SK-N-SH (cell line): ENCODE measurements at places on chromosomes 13 and 19. TPM values are rescaled to one million over a fixed set of nuclear protein-coding genes. Genes with fewer than 3 reads are reported as not detected.
A peak's percentile ranks its signal among the peaks of the same experiment; 100 is the strongest.

GRCh38 chr13:99313501-99313900 lies 6.3 kb upstream of the GPR183 start:
- H3K27me3 ChIP-seq = no peaks in the 10 kb centered on the region
- H3K4me1 ChIP-seq = peaks cover 31% of the 10 kb centered on the region
- no peak overlapping the region for H3K4me3 ChIP-seq
- no peak for DNase-seq
- H3K27ac ChIP-seq = no peak overlapping the region
- H3K36me3 ChIP-seq = peaks cover 20% of the 10 kb centered on the region

DNA sequence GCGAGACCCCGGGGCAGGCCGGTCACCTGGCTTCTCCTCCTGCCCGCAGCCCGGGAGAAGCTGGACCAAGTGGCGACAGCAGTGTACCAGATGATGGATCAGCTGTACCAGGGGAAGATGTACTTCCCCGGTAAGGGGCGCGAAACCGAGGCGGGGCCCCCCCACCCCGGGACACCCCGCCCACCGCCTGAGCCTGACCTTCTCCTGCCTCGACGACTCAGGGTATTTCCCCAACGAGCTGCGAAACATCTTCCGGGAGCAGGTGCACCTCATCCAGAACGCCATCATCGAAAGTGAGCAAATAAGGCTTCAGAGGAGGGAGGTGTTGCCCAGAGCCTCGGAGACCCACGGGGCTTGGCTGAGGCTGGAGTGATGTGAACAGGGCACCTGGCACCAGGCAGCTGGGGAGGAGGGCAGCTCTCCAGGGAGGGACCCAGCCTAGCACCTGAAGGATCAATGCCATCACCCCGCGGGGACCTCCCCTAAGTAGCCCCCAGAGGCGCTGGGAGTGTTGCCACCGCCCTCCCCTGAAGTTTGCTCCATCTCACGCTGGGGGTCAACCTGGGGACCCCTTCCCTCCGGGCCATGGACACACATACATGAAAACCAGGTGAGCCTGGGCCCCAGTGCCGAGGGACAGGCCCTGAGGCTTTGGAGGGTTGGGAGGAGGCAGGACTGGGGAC lies 629 bp downstream of the IZUMO4 start:
- H3K27ac ChIP-seq = peak overlapping the region; percentile 35; the same call in 1 of the 2 replicates
- no peaks in the 10 kb centered on the region for H3K27me3 ChIP-seq
- no peak for DNase-seq

GRCh38 chr19:16571822-16572331 lies 338 bp downstream of the SLC35E1 start:
- peaks cover 10% of the 10 kb centered on the region; the same call in 1 of the 2 replicates for H3K4me1 ChIP-seq
- H3K27ac ChIP-seq = peak overlapping the region; percentile 70; the same call in 1 of the 2 replicates
- DNase-seq = no peak
- H3K4me3 ChIP-seq = peak overlapping the region; percentile 85
- peaks cover 26% of the 10 kb centered on the region for H3K36me3 ChIP-seq
- H3K27me3 ChIP-seq = no peaks in the 10 kb centered on the region

DNA sequence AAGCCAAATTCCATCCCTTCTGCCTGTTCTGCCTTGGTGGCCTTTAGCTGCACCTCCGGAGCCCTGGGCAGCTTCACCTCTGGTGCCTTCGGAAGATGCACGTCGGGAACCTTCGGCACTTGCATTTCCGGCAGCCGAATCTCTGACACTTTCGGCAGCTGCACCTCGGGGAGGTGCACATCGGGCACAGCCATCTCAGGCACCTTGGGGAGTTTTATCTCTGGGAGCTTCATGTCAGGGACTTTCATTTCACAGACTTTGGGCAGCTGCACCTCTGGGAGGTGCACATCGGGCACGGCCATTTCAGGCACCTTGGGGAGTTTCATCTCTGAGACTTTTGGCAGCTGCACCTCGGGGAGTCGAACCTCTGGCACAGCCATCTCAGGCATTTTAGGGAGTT lies 6.0 kb upstream of the HIPK4 start:
- H3K4me1 ChIP-seq = no peaks in the 10 kb centered on the region; the same call in 1 of the 2 replicates
- no peaks in the 10 kb centered on the region for H3K27me3 ChIP-seq
- no peak overlapping the region for H3K4me3 ChIP-seq
- no peak for DNase-seq
- no peak overlapping the region for H3K27ac ChIP-seq

DNA sequence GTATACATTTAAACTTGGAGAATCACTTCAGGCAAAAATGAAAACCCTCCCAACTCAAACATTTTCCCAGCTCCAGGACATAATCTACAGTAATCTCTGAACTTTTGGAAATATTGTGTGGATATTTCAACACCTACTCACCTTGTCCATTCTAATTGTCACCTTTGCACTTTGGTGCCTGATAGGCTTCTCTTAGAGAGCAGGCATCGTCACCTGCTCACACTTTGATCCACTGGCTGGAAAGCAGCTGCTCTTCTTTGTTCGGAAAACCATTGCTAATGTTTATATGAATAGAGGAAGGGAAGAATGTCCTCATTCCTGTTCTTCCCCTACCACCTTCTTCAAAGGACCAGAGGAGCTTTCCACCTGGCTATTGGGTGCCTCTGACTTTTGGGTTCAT lies 411.2 kb downstream of the FGF9 start:
- H3K27ac ChIP-seq = no peak overlapping the region
- H3K36me3 ChIP-seq = no peaks in the 10 kb centered on the region
- H3K27me3 ChIP-seq = no peaks in the 10 kb centered on the region
- H3K4me3 ChIP-seq = no peak overlapping the region
- no peak for DNase-seq
- no peaks in the 10 kb centered on the region for H3K4me1 ChIP-seq

GRCh38 chr13:110607675-110608224 lies 7.6 kb upstream of the NAXD start:
- H3K36me3 ChIP-seq = no peaks in the 10 kb centered on the region
- no peaks in the 10 kb centered on the region for H3K4me1 ChIP-seq
- H3K4me3 ChIP-seq = no peak overlapping the region
- no peaks in the 10 kb centered on the region for H3K27me3 ChIP-seq

DNA sequence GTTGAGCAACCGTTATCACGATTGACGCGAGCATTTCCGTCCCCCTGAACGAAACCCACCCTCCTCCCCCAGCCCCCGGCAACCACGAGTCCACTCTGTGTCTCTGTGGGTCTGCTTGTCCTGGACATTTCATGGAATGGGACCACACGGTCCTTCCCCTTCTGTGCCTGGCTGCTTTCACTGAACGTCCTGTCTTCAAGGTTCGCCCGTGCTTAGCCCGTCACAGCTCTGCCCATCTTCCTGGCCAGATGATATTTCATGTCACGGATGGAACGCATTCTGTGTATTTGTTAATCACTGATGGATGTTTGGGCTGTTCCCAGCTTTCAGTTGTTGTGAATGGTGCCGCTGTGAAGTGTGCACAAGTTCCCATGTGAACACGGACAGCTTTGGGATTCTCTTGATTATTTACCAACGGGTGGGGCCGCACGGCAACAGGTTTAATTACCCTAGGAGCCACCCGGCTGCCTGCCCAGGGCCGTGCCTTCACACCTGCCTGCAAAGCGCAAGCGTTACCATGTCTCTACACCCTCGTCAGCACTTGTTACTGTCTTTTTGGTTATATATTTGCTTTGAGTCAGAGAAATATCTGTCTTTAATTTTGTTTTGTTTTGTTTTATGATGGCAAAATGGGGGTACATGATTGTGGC lies 42.5 kb downstream of the RASA3 start:
- H3K27me3 ChIP-seq = no peaks in the 10 kb centered on the region
- no peak overlapping the region for H3K27ac ChIP-seq
- H3K4me3 ChIP-seq = no peak overlapping the region
- no peak for DNase-seq

- no peaks in the 10 kb centered on the region for H3K27me3 ChIP-seq
- H3K4me3 ChIP-seq = peak overlapping the region; percentile 12; the same call in 1 of the 2 replicates
- H3K36me3 ChIP-seq = no peaks in the 10 kb centered on the region
- no peak for DNase-seq
- H3K27ac ChIP-seq = no peak overlapping the region
- H3K4me1 ChIP-seq = no peaks in the 10 kb centered on the region; the same call in 1 of the 2 replicates
These were observed 115.0 kb upstream of the CLDN10 start for GRCh38 chr13:95437561-95437960.

- no peak for DNase-seq
- no peaks in the 10 kb centered on the region for H3K4me1 ChIP-seq
- peaks cover 41% of the 10 kb centered on the region; the same call in 1 of the 2 replicates for H3K27me3 ChIP-seq
- H3K36me3 ChIP-seq = no peaks in the 10 kb centered on the region
- H3K4me3 ChIP-seq = no peak overlapping the region
- no peak overlapping the region for H3K27ac ChIP-seq
These were observed 7.8 kb downstream of the ZSCAN5B start for GRCh38 chr19:56189785-56190184.

GRCh38 chr19:6115992-6116391 lies 5.7 kb upstream of the RFX2 start:
- H3K4me3 ChIP-seq = no peak overlapping the region
- no peak for DNase-seq
- H3K27ac ChIP-seq = no peak overlapping the region
- no peaks in the 10 kb centered on the region for H3K36me3 ChIP-seq
- no peaks in the 10 kb centered on the region for H3K27me3 ChIP-seq
- H3K4me1 ChIP-seq = no peaks in the 10 kb centered on the region

GRCh38 chr19:38831142-38831605 lies 420 bp downstream of the ECH1 start:
- DNase-seq = peak; percentile 72
- H3K36me3 ChIP-seq = peaks cover 22% of the 10 kb centered on the region
- H3K27me3 ChIP-seq = no peaks in the 10 kb centered on the region

DNA sequence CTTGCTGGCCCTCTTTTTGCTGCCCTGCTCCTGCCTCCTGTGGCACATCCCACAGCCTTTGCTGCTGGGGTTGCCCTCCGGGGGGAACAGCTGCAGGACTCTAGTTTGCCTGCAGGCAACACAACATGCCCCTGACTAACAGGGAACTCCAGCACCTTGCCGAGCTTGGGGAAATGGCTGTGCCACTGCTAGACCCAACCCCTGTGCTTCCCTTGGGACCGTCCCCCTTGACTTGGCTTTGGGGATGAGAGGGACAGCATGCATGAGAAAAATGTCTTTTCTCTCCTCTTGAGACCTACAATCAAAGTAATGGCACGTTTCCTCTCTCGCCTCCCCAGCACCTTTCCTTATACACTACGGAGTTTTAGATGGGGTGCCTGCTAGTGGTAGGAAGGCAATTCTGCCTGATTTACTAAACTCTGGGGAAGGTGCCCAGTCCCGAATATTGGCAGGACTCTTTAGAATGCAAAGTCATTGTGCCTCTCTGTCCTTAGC lies 12.4 kb upstream of the VWA8 start:
- no peaks in the 10 kb centered on the region for H3K36me3 ChIP-seq
- no peaks in the 10 kb centered on the region for H3K4me1 ChIP-seq
- no peak for DNase-seq
- no peaks in the 10 kb centered on the region for H3K27me3 ChIP-seq
- H3K27ac ChIP-seq = no peak overlapping the region
- no peak overlapping the region for H3K4me3 ChIP-seq

DNA sequence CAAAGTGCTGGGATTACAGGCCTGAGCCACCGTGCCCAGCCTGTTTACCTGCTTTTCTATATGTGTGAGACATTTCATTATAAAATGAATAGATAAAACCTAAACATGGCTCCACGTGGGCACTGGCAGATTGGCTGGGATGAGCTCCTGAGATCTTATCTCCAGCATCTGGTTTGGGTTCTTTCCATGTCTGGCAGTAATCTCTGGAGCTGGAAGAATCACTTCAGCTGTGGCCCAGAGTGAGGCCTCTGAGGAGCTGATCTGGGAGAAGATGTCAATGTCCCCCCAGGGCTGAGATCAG lies 5.5 kb upstream of the SULT2A1 start:
- peak; percentile 31 for DNase-seq
- no peak overlapping the region for H3K27ac ChIP-seq
- no peaks in the 10 kb centered on the region for H3K4me1 ChIP-seq
- H3K27me3 ChIP-seq = peaks cover 13% of the 10 kb centered on the region

DNA sequence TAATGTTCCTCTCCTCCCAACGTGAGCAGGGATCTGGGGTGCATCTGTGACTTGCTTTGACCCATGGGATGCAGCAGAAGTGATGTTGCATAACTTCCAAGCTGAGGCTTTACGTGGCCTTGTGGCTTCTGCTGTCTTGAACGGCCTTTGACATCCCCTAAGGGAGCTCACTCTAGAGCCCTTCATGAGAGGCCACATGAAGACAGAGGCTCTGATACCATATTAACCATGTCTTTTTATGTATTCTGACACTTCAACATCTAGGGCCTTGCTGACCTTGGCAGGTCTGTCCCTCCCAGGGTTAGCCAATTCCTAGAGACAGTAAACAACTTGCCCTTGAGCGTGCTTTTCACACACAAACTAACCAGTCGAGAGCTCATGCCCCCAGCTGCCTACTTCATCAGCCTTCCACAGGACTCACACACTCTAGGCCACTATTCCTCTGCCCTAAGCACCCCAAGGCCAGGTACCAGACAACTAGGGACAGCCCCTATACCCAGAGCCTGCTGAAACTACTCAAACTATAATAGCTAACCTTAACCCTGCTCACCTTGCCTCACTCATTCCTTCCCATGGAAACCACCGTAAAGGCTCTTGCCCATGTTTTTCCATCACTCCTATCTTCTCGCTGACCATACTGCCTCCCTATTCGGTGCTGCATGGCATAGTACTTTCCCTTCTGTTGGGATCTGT lies 45.4 kb downstream of the CCDC70 start:
- H3K27me3 ChIP-seq = no peaks in the 10 kb centered on the region
- no peak for DNase-seq
- H3K4me1 ChIP-seq = peaks cover 11% of the 10 kb centered on the region; the same call in 1 of the 2 replicates
- no peak overlapping the region for H3K4me3 ChIP-seq
- no peaks in the 10 kb centered on the region for H3K36me3 ChIP-seq

- H3K4me1 ChIP-seq = no peaks in the 10 kb centered on the region
- DNase-seq = no peak
- H3K27me3 ChIP-seq = no peaks in the 10 kb centered on the region
- no peaks in the 10 kb centered on the region for H3K36me3 ChIP-seq
- no peak overlapping the region for H3K27ac ChIP-seq
- no peak overlapping the region for H3K4me3 ChIP-seq
These were observed 20.1 kb downstream of the THSD1 start for GRCh38 chr13:52385870-52386269.

DNA sequence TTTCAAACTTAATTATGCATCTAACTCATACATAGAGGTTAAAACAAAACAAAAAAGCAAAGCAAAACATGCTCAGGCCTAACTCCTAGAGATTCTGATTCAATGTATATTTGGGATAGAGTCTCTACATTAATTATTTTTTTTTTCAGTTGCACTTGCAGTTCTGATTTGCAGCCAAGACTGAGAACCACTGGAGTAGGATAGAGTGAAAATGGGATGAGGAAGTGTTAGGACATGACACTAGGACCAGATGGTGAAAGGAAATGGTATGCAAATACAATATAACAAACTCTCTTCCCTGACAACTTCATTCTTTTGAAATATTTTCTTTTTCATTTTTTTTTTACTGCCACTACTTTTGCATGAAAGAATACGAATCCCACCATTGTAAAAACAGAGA lies 1.8 kb downstream of the CCDC122 start:
- H3K36me3 ChIP-seq = peaks cover 10% of the 10 kb centered on the region; the same call in 1 of the 2 replicates
- no peaks in the 10 kb centered on the region for H3K4me1 ChIP-seq
- DNase-seq = no peak
- peak overlapping the region; percentile 35 for H3K27ac ChIP-seq
- H3K27me3 ChIP-seq = no peaks in the 10 kb centered on the region
- no peak overlapping the region for H3K4me3 ChIP-seq

Gene OVOL3
- polyA plus RNA-seq = 0.18 TPM in 1 of 2 replicates, not detected in the other

Gene ASPDH
- 0.07 and 0.32 TPM in 2 replicates for polyA plus RNA-seq

Gene TPTE2
- not detected in 2 replicates for polyA plus RNA-seq

Gene ZNF610
- polyA plus RNA-seq = 1.9 and 2.9 TPM in 2 replicates

Gene PSG3
- 0.07 and 0.10 TPM in 2 replicates for polyA plus RNA-seq

Gene RDH8
- polyA plus RNA-seq = 0.03 TPM in 1 of 2 replicates, not detected in the other

Gene KLF1
- not detected in 2 replicates for polyA plus RNA-seq

Gene PRR36
- 0.10 and 0.18 TPM in 2 replicates for polyA plus RNA-seq

Gene PLK5
- 0.03 TPM in 1 of 2 replicates, not detected in the other for polyA plus RNA-seq
